ENCODE measurements at places on chromosomes 1 and 21.

GRCh38 chr1:207951652-207952051, 40.7 kb upstream of the CD34 start:
- H3K27me3 ChIP-seq, result no peaks in the 10 kb centered on the region
- no peaks in the 10 kb centered on the region for H3K36me3 ChIP-seq
- no peaks in the 10 kb centered on the region for H3K4me1 ChIP-seq
- DNase-seq, result no peak
- no peak overlapping the region for H3K27ac ChIP-seq

DNA sequence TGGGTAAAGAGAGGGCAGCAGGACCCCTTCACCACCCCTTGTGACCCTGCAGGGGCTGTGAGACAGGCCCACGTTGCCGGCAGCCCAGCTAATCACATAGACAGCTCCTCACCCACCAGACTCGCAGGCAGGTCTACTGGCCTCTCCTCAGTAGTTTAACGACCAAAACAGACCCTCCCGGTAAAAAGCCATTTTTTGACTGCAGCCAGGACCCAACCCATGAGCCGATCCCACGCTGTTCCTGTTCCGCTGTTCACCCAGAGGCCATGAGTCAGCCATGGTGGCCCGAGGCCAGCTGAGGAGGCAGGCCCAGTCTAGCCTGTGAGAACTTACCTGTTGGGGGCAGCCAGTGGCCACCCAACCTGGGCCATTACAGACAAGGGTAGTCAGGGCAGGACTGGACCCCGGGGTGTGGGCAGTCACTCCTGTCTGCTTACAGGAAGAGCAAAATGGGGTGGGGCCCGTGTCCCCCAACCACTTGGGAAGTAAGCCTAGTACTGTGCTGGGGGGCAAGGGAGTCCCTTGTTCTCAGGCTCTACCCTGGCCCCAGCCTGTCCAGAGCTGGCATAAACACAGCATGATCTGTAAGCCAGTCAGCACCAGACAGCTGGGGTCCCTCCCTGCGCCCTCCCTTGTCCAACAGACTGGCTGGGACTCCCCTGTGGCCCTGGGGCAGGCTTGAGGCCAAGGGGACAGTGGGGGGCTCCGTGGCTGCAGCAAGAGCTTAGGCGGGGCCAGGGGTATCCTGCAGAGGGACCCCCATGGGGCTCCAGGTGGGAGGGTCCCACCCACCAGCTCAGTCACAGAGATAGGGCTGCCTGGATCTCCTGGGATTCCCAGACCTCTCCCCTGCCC, 61.9 kb downstream of the WNT9A start:
- H3K4me1 ChIP-seq, result no peaks in the 10 kb centered on the region
- no peak overlapping the region for H3K27ac ChIP-seq
- no peak overlapping the region for H3K4me3 ChIP-seq
- no peak for DNase-seq
- H3K27me3 ChIP-seq, result no peaks in the 10 kb centered on the region
- no peaks in the 10 kb centered on the region for H3K36me3 ChIP-seq

GRCh38 chr1:64866689-64867088, 99.7 kb downstream of the JAK1 start:
- H3K4me3 ChIP-seq, result no peak overlapping the region
- H3K4me1 ChIP-seq, result no peaks in the 10 kb centered on the region
- peaks cover 2% of the 10 kb centered on the region for H3K36me3 ChIP-seq
- DNase-seq, result no peak
- no peaks in the 10 kb centered on the region for H3K27me3 ChIP-seq

DNA sequence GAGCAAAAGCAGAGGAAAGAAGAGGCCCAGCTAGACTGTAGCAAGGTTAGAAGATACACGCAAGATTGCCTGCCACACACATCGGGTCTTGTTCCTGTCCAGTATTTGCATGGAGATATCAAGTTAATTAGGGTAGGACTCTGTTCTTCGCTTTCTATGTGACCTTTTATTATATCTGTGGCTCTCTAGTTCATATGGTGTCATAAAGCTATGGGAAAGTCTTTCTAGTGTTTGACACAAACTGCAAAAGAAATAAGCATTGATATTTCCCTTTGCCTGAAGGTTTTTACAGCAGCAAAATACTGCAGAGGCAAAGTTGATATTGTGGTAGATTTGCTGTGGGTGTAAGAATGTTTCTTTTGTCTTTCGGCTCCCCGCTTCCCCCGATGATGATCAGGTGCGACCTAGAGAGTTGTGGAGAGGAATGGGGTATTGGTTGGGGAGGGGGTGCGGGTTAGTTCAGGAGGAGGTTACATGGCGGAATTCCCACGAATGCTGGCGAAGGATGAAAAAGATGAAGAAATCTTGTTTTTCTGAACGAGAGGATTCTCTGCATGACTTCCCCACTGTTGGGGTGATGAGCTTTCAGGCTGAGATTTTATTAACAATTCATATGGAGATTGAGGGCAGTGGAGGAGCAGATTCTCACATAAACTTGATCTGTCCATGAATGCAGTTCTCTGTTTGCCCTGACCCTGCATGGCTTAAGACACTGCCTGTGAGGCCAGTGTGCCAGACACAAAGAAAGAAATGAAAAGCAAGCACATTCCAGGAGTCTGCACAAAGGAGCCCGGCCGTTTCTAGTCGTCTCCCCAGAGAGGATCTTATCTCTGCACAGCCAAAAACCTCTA, 550.2 kb downstream of the USP25 start:
- DNase-seq, result peak; percentile 20
- no peaks in the 10 kb centered on the region for H3K36me3 ChIP-seq
- H3K27me3 ChIP-seq, result no peaks in the 10 kb centered on the region

DNA sequence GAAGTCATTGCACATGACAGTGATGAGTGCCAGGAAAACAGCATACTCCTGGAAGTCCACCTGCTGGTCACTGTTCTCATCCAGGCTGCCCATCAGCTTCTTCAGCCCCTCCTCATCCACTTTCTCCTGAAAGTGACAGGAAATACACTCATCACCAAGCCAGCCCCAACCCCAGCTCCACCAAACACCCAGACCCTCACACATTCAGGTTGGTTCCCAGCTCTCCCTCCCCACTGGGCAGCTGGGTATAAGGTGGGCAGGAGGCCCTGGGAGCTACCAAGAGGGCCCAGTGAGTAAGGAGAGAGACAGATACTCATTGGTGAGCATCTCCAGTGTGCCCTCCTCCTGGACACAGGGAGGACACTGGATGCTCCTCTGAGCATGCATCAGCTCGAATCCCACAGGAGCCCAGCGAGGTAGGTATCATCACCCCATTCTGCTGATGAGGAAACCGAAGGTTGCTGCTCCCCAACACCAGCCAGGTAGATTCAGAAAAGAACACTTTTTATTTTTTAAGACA, 4.1 kb downstream of the S100A2 start:
- H3K27me3 ChIP-seq, result no peaks in the 10 kb centered on the region
- DNase-seq, result no peak
- H3K36me3 ChIP-seq, result no peaks in the 10 kb centered on the region
- H3K4me3 ChIP-seq, result no peak overlapping the region

DNA sequence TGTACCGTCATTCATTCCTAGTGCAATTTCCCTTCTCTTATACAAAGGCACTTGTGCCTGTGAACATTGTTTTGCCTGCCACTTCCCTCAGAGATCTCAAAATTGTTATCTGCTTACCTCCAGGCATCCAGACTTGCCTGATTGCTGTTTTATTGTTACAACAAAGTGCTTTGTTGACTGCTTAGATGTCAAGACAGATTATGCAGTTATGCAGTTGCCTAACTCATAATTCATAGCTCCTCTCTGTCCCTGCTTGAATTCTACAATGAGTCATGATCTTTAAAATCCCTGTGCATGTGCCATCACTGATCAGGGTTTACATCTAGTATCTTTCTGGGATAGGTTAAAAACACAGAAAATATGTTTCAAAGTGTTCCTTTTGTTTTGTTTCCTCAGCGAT, 24.5 kb downstream of the CXADR start:
- DNase-seq, result peak; percentile 56
- H3K27ac ChIP-seq, result no peak overlapping the region
- peaks cover 4% of the 10 kb centered on the region for H3K4me1 ChIP-seq
- no peak overlapping the region for H3K4me3 ChIP-seq
- no peaks in the 10 kb centered on the region for H3K36me3 ChIP-seq

Measured in mesendoderm (in vitro differentiated cells).